ENCODE measurements at places on chromosomes 6 and 20.

- no peak for DNase-seq
- H3K4me1 ChIP-seq = no peaks in the 10 kb centered on the region
- no peak overlapping the region for H3K27ac ChIP-seq
- no peaks in the 10 kb centered on the region for H3K36me3 ChIP-seq
- no peak overlapping the region for H3K4me3 ChIP-seq
Observed at GRCh38 chr6:56789879-56790278, 147.2 kb upstream of the DST start.

- H3K4me3 ChIP-seq = no peak overlapping the region
- no peak for DNase-seq
- H3K27ac ChIP-seq = no peak overlapping the region
- H3K36me3 ChIP-seq = no peaks in the 10 kb centered on the region
Observed at GRCh38 chr20:13338999-13339411, 117.9 kb downstream of the ISM1 start.

- DNase-seq = no peak
- no peaks in the 10 kb centered on the region for H3K27me3 ChIP-seq
- H3K4me1 ChIP-seq = no peaks in the 10 kb centered on the region
Observed at GRCh38 chr6:56821005-56821432, 133.9 kb upstream of the BEND6 start.

DNA sequence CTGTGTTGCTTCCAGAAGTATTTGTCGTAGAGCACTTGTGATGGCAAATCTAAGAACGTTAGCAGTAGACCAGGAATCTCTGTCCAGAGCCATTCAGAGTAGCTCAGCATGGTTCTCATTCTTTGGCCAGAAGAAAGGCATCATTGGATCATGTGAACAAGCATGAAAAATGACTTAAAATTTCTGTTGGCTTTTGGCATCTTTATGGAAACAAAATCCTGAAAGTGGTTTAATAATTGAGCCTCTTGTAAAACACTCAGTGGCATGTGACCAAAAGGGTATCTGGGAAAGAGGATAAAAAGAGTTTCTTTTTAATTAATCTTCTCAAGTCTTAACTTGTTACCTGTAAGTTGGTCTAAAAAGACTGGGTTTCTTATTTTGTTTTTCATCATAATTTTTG is 55.2 kb downstream of the PTPN1 start:
- no peak overlapping the region for H3K4me3 ChIP-seq
- H3K27ac ChIP-seq = peak overlapping the region; percentile 61
- H3K36me3 ChIP-seq = no peaks in the 10 kb centered on the region
- H3K27me3 ChIP-seq = no peaks in the 10 kb centered on the region
- DNase-seq = no peak

DNA sequence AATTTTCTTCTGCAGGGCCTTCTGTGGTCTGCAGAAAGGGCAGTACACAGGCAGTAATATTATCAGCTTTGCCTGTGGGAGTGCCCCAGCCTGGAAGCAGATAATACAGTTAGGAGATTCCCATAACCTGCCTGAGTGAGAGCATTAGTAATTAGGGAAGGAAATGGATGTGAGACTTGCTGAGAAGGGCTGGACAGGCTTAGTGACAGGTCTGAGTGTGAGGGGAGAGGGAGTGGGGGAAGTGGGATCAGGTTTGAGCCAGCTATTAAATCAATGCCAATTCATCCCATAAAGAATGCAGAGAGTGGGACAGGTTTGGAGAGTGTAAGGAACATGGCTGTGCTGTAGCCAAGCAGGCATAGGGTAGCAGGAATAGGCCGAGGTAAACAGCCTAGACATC is 10.1 kb upstream of the CFAP206 start:
- no peaks in the 10 kb centered on the region for H3K36me3 ChIP-seq
- H3K27ac ChIP-seq = no peak overlapping the region
- no peak for DNase-seq
- H3K4me3 ChIP-seq = no peak overlapping the region

- H3K4me1 ChIP-seq = peaks cover 7% of the 10 kb centered on the region
- H3K27me3 ChIP-seq = peaks cover 95% of the 10 kb centered on the region
- H3K4me3 ChIP-seq = no peak overlapping the region
- no peak for DNase-seq
Observed at GRCh38 chr6:1596088-1596852, 13.4 kb upstream of the FOXC1 start.

- no peaks in the 10 kb centered on the region for H3K27me3 ChIP-seq
- DNase-seq = no peak
- H3K27ac ChIP-seq = no peak overlapping the region
- H3K36me3 ChIP-seq = no peaks in the 10 kb centered on the region
- no peak overlapping the region for H3K4me3 ChIP-seq
- H3K4me1 ChIP-seq = no peaks in the 10 kb centered on the region
Observed at GRCh38 chr6:48057601-48058000, 53.4 kb downstream of the PTCHD4 start.

DNA sequence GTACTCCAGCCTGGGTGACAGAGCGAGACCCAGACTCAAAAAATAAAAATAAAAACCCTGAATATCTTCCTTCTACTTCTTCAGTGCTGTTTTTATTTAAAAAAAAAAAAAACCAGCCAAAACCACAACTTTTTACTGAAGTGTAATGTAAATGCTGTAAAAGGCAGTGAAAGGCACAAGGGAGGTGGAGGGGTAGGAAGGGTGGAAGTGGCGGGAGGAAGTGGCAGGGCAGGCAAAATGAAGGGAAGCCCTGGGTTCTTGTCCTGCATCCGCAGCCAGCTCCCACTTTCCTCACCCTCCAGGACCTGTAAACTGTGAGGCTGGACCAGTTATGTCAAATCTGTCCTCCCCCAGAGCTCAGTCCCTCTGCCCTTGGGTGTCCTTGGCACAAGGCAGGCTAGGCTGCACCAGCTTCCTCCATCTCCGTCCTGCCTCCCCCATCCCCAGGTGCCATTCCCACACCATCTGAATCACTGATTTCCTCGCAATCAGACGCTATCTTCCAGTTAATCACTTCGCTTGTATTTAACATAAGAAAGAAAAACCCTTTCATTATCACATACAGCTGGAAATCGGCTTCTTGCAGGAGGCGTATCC is 13.7 kb upstream of the PANK2 start:
- no peaks in the 10 kb centered on the region for H3K36me3 ChIP-seq
- H3K4me3 ChIP-seq = no peak overlapping the region
- H3K4me1 ChIP-seq = no peaks in the 10 kb centered on the region
- H3K27me3 ChIP-seq = no peaks in the 10 kb centered on the region

GRCh38 chr6:26149240-26149639 is 62.0 kb downstream of the HFE start:
- DNase-seq = no peak
- no peak overlapping the region for H3K4me3 ChIP-seq
- no peaks in the 10 kb centered on the region for H3K4me1 ChIP-seq
- H3K27me3 ChIP-seq = no peaks in the 10 kb centered on the region

DNA sequence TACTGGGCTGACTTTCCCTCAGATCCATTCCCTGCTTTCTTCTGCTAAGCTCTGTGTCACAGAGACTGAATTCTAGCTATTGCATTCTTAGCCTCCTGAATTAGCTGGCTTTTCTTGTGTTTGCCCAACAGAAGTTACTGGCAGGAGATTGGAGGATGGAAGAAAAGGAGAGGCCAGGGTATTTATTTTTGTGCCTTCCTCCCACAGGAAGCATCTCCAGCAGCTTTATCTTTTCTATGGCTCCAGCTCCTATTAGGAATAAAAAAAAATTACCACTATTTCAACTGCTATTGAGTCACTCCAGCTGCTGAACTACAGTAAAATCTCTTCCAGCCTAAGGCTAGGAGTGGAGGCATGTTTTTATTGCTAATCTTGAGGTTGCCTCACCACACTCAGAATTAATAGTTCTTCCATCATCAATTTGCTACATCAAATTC is 492.4 kb downstream of the RFPL4B start:
- H3K4me1 ChIP-seq = no peaks in the 10 kb centered on the region
- DNase-seq = no peak
- no peak overlapping the region for H3K4me3 ChIP-seq

GRCh38 chr6:68726337-68726736 is 91.3 kb downstream of the ADGRB3 start:
- no peak overlapping the region for H3K4me3 ChIP-seq
- H3K36me3 ChIP-seq = no peaks in the 10 kb centered on the region
- H3K27ac ChIP-seq = no peak overlapping the region
- no peaks in the 10 kb centered on the region for H3K27me3 ChIP-seq
- H3K4me1 ChIP-seq = no peaks in the 10 kb centered on the region

- H3K4me3 ChIP-seq = no peak overlapping the region
- no peaks in the 10 kb centered on the region for H3K36me3 ChIP-seq
- no peaks in the 10 kb centered on the region for H3K4me1 ChIP-seq
- DNase-seq = no peak
Observed at GRCh38 chr20:16801919-16802651, 53.9 kb downstream of the OTOR start.

DNA sequence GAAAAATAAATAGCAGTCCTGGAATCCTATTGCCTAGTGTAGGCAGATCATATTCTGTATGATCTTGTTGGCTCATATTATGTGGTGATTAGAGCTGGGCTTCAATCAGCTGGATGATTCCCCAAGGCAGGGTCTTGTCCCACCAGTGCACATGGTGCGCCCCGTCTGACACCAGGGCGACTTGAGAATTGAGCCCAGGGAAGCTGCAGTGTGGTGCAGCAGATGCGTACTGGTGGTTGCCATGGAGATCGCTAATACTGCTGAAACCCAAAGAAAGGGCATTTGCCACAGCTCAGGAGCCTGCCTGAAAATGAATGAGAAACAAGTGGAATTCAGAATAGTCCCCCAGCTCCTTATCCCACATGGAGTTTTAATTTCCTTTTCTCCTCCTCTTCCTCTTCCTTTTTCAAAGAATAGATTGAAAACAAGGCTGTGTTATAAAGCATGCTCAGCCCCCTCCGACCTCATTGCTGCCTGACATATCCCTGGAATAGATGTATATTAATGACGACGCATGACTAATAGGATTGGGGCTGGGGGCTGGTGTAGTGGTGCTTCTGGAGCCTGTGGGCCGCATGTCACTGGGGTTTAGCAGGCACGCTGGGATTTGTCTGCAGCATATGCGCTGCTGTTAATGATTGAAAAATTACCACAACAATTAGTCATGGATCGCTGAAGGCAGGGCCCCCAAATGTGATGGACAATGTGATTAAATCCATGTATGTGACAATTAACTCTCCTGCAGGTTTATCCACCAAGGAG is 210.5 kb downstream of the FARS2 start:
- no peaks in the 10 kb centered on the region for H3K36me3 ChIP-seq
- no peak for DNase-seq
- H3K4me3 ChIP-seq = no peak overlapping the region
- H3K27ac ChIP-seq = no peak overlapping the region
- H3K27me3 ChIP-seq = no peaks in the 10 kb centered on the region

GRCh38 chr20:44183282-44183681 is 3.7 kb downstream of the JPH2 start:
- DNase-seq = no peak
- peaks cover 14% of the 10 kb centered on the region for H3K4me1 ChIP-seq
- H3K27me3 ChIP-seq = no peaks in the 10 kb centered on the region

- H3K36me3 ChIP-seq = peaks cover 7% of the 10 kb centered on the region
- no peaks in the 10 kb centered on the region for H3K4me1 ChIP-seq
- H3K27ac ChIP-seq = no peak overlapping the region
- H3K27me3 ChIP-seq = no peaks in the 10 kb centered on the region
- H3K4me3 ChIP-seq = no peak overlapping the region
Observed at GRCh38 chr6:83870649-83871048, 11.2 kb downstream of the CYB5R4 start.

DNA sequence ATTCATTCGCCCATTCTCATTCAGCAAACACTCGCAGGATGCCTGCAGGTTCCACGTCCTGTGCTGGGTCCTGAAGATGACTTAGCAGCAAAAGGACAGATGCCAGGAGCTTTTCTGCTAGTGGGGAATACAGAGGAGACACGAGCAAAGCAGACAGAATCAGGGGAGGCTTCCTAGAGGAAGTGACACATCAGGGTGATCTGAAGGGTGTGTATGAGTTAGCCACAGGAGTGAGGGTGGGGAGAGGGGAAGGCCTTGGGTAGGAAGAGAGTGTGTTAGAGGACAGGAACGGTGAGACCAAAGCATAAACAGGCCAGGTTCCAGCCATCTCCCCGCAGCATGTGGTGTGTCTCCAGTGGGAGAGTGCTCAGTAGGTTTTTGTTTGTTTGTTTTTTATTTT is 73.4 kb upstream of the GTSF1L start:
- no peak overlapping the region for H3K27ac ChIP-seq
- no peak overlapping the region for H3K4me3 ChIP-seq
- no peaks in the 10 kb centered on the region for H3K27me3 ChIP-seq
- no peaks in the 10 kb centered on the region for H3K36me3 ChIP-seq
- H3K4me1 ChIP-seq = no peaks in the 10 kb centered on the region
- DNase-seq = no peak

GRCh38 chr20:187733-188132 is 1.8 kb downstream of the DEFB128 start:
- H3K4me3 ChIP-seq = no peak overlapping the region
- no peak for DNase-seq
- no peaks in the 10 kb centered on the region for H3K4me1 ChIP-seq
- H3K36me3 ChIP-seq = no peaks in the 10 kb centered on the region

- H3K27ac ChIP-seq = no peak overlapping the region
- no peaks in the 10 kb centered on the region for H3K36me3 ChIP-seq
- DNase-seq = no peak
- H3K27me3 ChIP-seq = no peaks in the 10 kb centered on the region
Observed at GRCh38 chr6:137652961-137653705, 158.9 kb upstream of the OLIG3 start.

DNA sequence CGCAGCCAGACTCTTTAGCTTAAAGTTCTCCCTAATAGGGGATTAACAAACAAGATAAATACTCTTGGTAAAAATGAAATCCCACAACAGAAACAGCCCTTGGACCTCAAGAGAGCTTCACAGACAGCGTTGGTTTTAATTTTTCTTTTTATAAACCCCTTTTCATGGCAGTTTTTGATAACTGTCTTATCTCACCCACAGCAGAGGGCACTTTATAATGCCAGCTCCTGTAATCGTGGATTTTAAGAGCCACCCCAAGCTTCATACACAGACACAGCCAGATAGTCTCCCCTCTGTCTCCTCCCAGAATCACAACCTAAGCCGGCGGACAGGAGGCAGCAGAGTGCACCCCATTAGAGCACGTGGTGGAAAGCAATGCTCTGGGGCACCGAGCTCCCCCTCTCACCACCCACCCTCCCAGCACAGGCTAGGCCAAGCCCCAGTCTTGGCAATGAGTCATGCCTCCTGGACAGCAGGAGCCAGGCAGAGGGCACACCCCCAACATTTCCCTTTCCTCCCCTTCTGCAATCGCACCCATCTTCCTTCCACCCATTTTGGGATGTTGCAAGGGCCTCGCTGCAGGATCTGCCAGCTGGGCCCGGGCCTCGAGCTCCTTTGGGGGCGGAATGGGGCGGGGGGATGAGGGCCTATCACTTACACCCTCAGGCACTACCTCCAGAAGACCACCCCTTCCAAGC is 2.4 kb downstream of the JAG1 start:
- peaks cover 45% of the 10 kb centered on the region for H3K4me1 ChIP-seq
- peak overlapping the region; percentile 98 for H3K27ac ChIP-seq
- H3K27me3 ChIP-seq = no peaks in the 10 kb centered on the region
- H3K4me3 ChIP-seq = peak overlapping the region; percentile 94

GRCh38 chr6:2171728-2172127 is 73.7 kb downstream of the GMDS start:
- H3K4me3 ChIP-seq = no peak overlapping the region
- no peak for DNase-seq
- H3K4me1 ChIP-seq = no peaks in the 10 kb centered on the region
- H3K27ac ChIP-seq = no peak overlapping the region
- no peaks in the 10 kb centered on the region for H3K36me3 ChIP-seq

GRCh38 chr20:57076152-57076652 is 190.2 kb downstream of the BMP7 start:
- H3K4me3 ChIP-seq = no peak overlapping the region
- no peak for DNase-seq
- no peaks in the 10 kb centered on the region for H3K4me1 ChIP-seq
- no peak overlapping the region for H3K27ac ChIP-seq
- H3K36me3 ChIP-seq = no peaks in the 10 kb centered on the region

All from esophagus squamous epithelium (tissue), 5 donors.